ENCODE measurements at places on chromosomes 3 and 15.

- no peak for DNase-seq
Observed at GRCh38 chr15:31381801-31382712, 55.4 kb downstream of the KLF13 start.

DNA sequence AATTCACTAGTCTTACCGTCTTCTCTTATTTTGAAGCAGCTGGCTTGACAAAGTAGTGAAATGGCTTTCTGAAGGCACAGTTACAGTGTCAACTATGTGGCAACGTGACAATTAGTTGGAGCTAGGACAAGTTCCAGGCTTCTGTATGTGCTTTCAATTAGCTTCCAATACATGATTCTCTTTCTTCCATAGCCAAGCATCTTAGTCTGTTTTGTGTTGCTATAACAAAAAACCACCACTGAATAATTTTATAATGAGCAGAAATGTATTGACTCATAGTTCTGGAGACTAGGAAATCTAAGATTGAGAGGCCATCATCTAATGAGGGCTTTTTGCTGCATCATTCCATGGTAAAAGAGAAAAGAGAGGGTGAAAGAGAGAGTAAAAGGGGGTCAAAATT lies 365.1 kb upstream of the PLSCR5 start:
- no peak for DNase-seq

DNA sequence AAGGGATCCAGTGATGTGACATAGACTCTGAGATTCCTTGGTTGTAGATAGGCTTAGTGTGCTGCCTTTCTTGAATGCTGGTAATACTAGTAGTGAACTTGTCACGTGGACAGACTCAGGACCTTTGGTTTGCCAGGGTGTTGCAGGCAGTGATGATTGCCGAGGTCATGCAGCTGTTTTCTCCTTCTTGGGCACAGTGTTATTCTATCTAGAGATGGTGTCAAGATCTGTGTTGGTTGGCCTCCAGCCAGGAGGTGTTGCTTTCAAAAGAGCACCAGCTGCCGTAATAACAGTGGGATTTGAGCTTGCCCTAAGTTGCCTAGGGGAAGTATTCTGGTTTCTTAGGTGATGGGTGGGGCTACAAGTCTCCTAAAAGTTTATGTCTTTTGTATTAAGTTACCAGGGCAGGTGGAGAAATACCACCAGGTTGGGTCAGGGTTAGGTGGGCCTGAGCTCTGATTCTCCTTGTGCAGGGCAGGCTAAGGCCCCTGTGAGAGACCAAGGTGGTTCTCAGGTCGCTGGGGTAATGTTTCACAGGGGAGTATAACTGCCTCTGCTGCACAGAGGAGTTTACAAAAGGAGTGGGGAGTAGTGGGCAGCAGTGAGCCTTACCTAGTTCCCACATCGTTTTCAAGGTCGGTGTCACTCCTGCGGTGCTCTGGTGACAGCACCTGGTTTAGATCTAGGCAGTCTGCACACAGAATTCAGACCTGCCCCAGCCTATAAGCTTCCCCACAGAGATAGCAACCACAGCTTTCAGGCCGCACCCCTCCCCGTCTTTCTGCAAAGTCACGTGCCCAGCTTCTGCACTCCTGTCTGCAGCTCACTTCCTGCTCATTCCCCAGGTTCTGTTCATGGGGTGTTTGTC lies 350.3 kb downstream of the DOCK3 start:
- peak; percentile 38 for DNase-seq

- DNase-seq, result no peak
Observed at GRCh38 chr15:73369154-73369694, 466 bp upstream of the HCN4 start.

GRCh38 chr3:69692761-69693160 lies 46.5 kb upstream of the MITF start:
- DNase-seq, result no peak

- DNase-seq, result no peak
Observed at GRCh38 chr15:95267481-95267880, 1036.1 kb downstream of the MCTP2 start.

GRCh38 chr15:80285379-80285778 lies 33.4 kb upstream of the CTXND1 start:
- DNase-seq, result no peak

GRCh38 chr3:159977295-159977694 lies 11.3 kb upstream of the IL12A start:
- no peak for DNase-seq

DNA sequence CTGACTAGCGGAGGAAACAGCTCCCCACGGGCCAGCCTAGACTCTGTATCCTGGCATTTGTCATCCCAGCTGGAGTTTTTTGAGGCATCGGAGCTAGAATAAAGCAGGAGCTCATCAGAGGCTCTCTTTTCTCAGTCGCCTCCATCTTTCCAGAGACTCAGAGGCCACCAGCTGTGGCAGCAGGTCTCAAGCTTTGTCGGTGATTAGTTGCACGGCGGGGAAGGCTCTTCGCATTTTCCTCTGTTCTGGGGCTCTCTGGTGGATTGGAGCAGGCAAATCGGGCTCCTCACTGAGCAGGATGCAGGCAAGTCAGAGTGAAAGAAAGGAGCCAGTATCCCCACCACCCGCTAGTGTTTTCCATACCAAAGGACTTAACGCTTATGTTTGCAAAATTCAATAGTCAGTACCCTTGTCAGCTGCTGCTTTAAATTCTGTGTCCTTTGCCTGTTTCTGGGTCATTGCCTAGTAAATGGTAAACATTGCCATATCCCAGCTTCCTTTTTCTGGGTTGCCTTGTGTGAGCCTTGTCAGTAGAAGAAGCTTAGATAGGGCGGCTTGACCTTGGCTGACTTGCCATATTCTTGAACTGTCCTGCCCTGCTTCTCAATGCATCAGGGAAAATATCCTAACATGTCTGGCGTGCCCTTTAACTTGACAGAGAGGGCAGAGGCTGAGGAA lies 127.1 kb downstream of the PTPRG start:
- no peak for DNase-seq

Measured in stimulated activated CD4-positive, alpha-beta T cell treated with anti-CD3 and anti-CD28 coated beads, Interleukin-12 subunit alpha, Interleukin-12 subunit beta, amount 100 ng/mL, for 24 hours (primary cell).